ENCODE measurements at places on chromosomes 6 and 20. TPM values are rescaled to one million over a fixed set of nuclear protein-coding genes. Genes with fewer than 3 reads are reported as not detected.

The MYL9 gene
- 1,345 TPM for total RNA-seq

The FGD2 gene
- total RNA-seq: 6.0 TPM

The CCN6 gene
- not detected for total RNA-seq

The TRAPPC3L gene
- total RNA-seq: not detected

The MMP24 gene
- 0.25 TPM for total RNA-seq

The CALHM4 gene
- total RNA-seq: not detected

The ECT2L gene
- 1.6 TPM for total RNA-seq

The TCF19 gene
- total RNA-seq: 2.8 TPM

The NOTCH4 gene
- 23.0 TPM for total RNA-seq

The TINAG gene
- 0.41 TPM for total RNA-seq

The ACOT8 gene
- total RNA-seq: 32.1 TPM

The OOEP gene
- not detected for total RNA-seq

The GPR31 gene
- total RNA-seq: not detected

The HTR1E gene
- not detected for total RNA-seq

The PACSIN1 gene
- total RNA-seq: 15.2 TPM

The TNFAIP3 gene
- 7.0 TPM for total RNA-seq

The AGPAT1 gene
- 43.0 TPM for total RNA-seq

The RIMS1 gene
- total RNA-seq: 0.93 TPM

The KHDRBS2 gene
- not detected for total RNA-seq

The KDM1B gene
- total RNA-seq: 14.3 TPM

The OPN5 gene
- total RNA-seq: not detected

The PYGB gene
- total RNA-seq: 218 TPM

The CRIP3 gene
- total RNA-seq: 42.3 TPM

The CST11 gene
- not detected for total RNA-seq

The CLIC5 gene
- 285 TPM for total RNA-seq

Measured in left ventricle myocardium inferior (tissue), 1 donor.